ENCODE measurements at places on chromosomes 5 and 9. TPM values are rescaled to one million over a fixed set of nuclear protein-coding genes. Genes with fewer than 3 reads are reported as not detected.

- no peak for DNase-seq
- H3K27me3 ChIP-seq = no peaks in the 10 kb centered on the region
- no peak overlapping the region for H3K27ac ChIP-seq
- H3K4me3 ChIP-seq = peak overlapping the region; percentile 93
- H3K36me3 ChIP-seq = no peaks in the 10 kb centered on the region
- no peaks in the 10 kb centered on the region for H3K4me1 ChIP-seq
These were observed 849 bp upstream of the IFT74 start for GRCh38 chr9:26955222-26955903.

GRCh38 chr5:124841829-124842712 lies 95.6 kb upstream of the ZNF608 start:
- H3K36me3 ChIP-seq = peaks cover 2% of the 10 kb centered on the region
- DNase-seq = no peak
- no peaks in the 10 kb centered on the region for H3K4me1 ChIP-seq
- H3K27me3 ChIP-seq = no peaks in the 10 kb centered on the region
- no peak overlapping the region for H3K4me3 ChIP-seq

DNA sequence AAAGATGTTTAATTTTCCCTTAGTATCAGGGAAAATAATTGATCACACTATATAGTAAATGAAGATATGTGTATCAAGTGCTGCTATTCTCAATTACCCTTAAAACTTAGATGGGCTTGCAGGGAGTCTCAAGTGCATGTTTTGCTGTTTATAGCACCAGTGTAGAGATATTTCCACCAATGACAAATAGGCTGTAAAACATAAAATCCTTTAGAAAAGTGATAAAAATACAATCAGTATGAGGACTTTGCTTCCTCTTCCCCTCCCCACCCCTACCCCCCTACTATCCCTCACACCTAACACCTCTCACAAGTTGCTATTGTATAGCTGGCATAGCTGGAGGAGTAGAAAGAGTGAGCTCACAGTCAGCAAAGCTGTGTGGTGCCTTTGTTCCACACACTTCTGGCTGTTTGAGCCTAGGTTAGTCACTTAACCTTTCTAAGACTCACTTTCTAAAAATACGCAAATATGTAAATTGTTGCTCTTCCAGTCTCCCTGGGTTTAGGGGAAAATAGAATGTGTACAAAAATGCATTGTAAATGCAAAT lies 93.1 kb downstream of the PDE4D start:
- no peak overlapping the region for H3K27ac ChIP-seq
- no peaks in the 10 kb centered on the region for H3K27me3 ChIP-seq
- H3K36me3 ChIP-seq = no peaks in the 10 kb centered on the region
- peak overlapping the region; percentile 16 for H3K4me3 ChIP-seq

GRCh38 chr9:16559418-16560188 lies 310.9 kb downstream of the BNC2 start:
- no peak overlapping the region for H3K4me3 ChIP-seq
- H3K4me1 ChIP-seq = no peaks in the 10 kb centered on the region
- no peak for DNase-seq

GRCh38 chr9:108048406-108049025 lies 558.9 kb upstream of the KLF4 start:
- peaks cover 4% of the 10 kb centered on the region for H3K36me3 ChIP-seq
- no peaks in the 10 kb centered on the region for H3K27me3 ChIP-seq
- no peaks in the 10 kb centered on the region for H3K4me1 ChIP-seq
- H3K27ac ChIP-seq = no peak overlapping the region
- DNase-seq = no peak

- no peak overlapping the region for H3K27ac ChIP-seq
- peaks cover 5% of the 10 kb centered on the region for H3K4me1 ChIP-seq
- H3K36me3 ChIP-seq = no peaks in the 10 kb centered on the region
- no peak for DNase-seq
These were observed 401.6 kb upstream of the ZNF608 start for GRCh38 chr5:125148076-125148475.

DNA sequence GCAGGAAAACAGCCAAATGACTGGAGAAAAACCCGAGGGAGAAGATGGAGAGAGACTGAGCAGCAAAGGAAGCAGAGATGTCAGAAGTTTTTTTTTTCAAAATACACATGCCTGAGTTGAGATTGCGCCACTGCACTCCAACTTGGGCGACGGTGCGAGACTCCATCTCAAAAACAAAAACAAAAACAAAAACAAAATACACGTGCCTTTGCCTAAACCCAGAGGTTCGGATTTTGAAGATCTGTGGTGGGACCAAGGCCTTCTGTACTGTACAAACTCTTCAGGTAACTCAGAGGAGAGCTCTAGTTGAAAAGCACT lies 38.8 kb upstream of the FBXW11 start:
- peaks cover 2% of the 10 kb centered on the region for H3K36me3 ChIP-seq
- DNase-seq = no peak
- no peaks in the 10 kb centered on the region for H3K27me3 ChIP-seq
- peaks cover 4% of the 10 kb centered on the region for H3K4me1 ChIP-seq

GRCh38 chr9:88041447-88041846 lies 67.1 kb upstream of the CDK20 start:
- DNase-seq = no peak
- H3K36me3 ChIP-seq = peaks cover 31% of the 10 kb centered on the region
- no peaks in the 10 kb centered on the region for H3K27me3 ChIP-seq
- no peak overlapping the region for H3K4me3 ChIP-seq
- H3K4me1 ChIP-seq = no peaks in the 10 kb centered on the region

GRCh38 chr9:89419978-89420394 lies 77.9 kb downstream of the SEMA4D start:
- no peaks in the 10 kb centered on the region for H3K4me1 ChIP-seq
- H3K4me3 ChIP-seq = no peak overlapping the region
- no peak overlapping the region for H3K27ac ChIP-seq

- H3K4me3 ChIP-seq = no peak overlapping the region
- no peaks in the 10 kb centered on the region for H3K36me3 ChIP-seq
- H3K27me3 ChIP-seq = no peaks in the 10 kb centered on the region
- no peak for DNase-seq
- no peaks in the 10 kb centered on the region for H3K4me1 ChIP-seq
- H3K27ac ChIP-seq = no peak overlapping the region
These were observed 171.4 kb upstream of the SGCD start for GRCh38 chr5:156155598-156155997.

DNA sequence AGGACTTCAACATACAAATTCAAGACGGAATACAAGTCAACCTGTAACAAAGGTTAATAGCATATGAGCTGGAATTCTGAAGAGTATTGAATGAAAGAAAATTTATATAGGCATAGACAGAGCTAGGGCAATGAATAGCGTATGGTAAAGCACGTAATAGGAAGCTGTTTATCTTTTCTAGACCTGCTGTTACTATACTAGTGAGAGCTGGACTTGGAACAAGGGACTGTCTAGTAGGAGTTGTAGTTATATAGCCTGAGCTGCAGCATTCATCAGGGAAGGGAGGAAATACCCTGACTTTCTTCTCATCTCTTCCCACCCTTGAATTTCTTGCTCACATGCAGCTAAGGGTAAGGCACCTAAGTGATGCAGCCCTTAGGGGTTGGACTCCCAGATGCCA lies 67.5 kb upstream of the PRLR start:
- H3K4me1 ChIP-seq = no peaks in the 10 kb centered on the region
- H3K4me3 ChIP-seq = no peak overlapping the region
- no peaks in the 10 kb centered on the region for H3K27me3 ChIP-seq
- peaks cover 6% of the 10 kb centered on the region for H3K36me3 ChIP-seq
- H3K27ac ChIP-seq = no peak overlapping the region
- DNase-seq = no peak

DNA sequence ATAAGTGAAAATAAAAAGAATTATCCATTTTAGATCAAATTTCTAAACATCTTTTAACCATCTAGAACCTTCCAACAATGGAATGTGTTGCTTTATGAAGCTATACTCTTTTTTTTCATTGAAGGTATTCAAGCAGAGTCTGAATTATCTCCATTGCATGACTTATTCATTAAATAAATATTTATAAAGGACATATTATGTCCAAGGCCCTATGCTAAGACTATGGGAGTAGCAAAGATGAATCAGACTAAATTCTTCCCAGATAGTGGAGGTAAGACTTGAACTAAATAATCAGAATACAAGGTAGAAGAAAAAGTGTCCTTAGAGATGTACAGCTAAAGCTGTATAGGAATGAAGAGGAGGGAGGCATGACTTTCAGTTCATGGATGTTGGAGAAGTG lies 215.5 kb upstream of the RGMB start:
- H3K27ac ChIP-seq = no peak overlapping the region
- no peak for DNase-seq
- H3K4me3 ChIP-seq = no peak overlapping the region
- no peaks in the 10 kb centered on the region for H3K4me1 ChIP-seq
- H3K36me3 ChIP-seq = no peaks in the 10 kb centered on the region
- H3K27me3 ChIP-seq = no peaks in the 10 kb centered on the region

DNA sequence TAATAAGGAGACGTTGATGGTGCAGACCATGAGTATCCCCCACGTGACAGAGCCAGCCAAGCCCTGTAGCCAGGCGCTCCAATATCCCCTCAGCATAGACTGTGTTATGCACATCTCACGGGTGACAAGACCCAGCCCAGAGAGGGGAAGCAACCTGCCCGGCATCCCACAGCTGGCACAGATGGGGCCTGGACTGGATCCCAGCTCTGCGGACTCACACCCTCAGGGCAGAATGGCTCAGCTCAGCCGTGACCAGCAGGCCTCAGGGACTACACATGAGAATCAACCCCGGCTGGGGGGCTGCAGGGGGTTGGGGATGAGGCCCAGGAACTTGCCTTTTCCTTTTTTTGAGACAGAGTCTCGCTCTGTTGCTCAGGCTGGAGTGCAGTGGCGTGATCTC lies 11.7 kb downstream of the FIBCD1 start:
- no peaks in the 10 kb centered on the region for H3K36me3 ChIP-seq
- DNase-seq = no peak
- no peak overlapping the region for H3K4me3 ChIP-seq
- H3K27me3 ChIP-seq = no peaks in the 10 kb centered on the region
- H3K4me1 ChIP-seq = no peaks in the 10 kb centered on the region

GRCh38 chr5:888638-889035 lies 4.0 kb downstream of the BRD9 start:
- no peak overlapping the region for H3K27ac ChIP-seq
- H3K4me1 ChIP-seq = no peaks in the 10 kb centered on the region
- peaks cover 89% of the 10 kb centered on the region for H3K36me3 ChIP-seq
- DNase-seq = no peak

- no peaks in the 10 kb centered on the region for H3K4me1 ChIP-seq
- no peaks in the 10 kb centered on the region for H3K36me3 ChIP-seq
- no peaks in the 10 kb centered on the region for H3K27me3 ChIP-seq
- DNase-seq = no peak
- no peak overlapping the region for H3K4me3 ChIP-seq
- H3K27ac ChIP-seq = no peak overlapping the region
These were observed 1753.5 kb downstream of the EFNA5 start for GRCh38 chr5:105917189-105917588.

GRCh38 chr9:85662573-85662972 lies 79.2 kb downstream of the AGTPBP1 start:
- no peaks in the 10 kb centered on the region for H3K27me3 ChIP-seq
- peaks cover 2% of the 10 kb centered on the region for H3K36me3 ChIP-seq
- no peaks in the 10 kb centered on the region for H3K4me1 ChIP-seq
- H3K27ac ChIP-seq = no peak overlapping the region
- DNase-seq = no peak
- H3K4me3 ChIP-seq = no peak overlapping the region

Gene DAB2IP
- total RNA-seq = 22.0 TPM

Gene LECT2
- not detected for total RNA-seq

Gene NFIB
- 13.3 TPM for total RNA-seq

Gene CCL27
- total RNA-seq = 0.28 TPM

Gene PCDHB13
- total RNA-seq = 1.5 TPM

Gene KIAA0825
- 1.8 TPM for total RNA-seq

Gene IL5
- total RNA-seq = not detected

Gene TLE4
- 35.1 TPM for total RNA-seq

Gene SCGB3A2
- 62.5 TPM for total RNA-seq

Gene ACTBL2
- not detected for total RNA-seq

Gene JAKMIP2
- total RNA-seq = 6.4 TPM

Gene NAIP
- 2.2 TPM for total RNA-seq
